ENCODE measurements at places on chromosomes 3 and 15. TPM values are rescaled to one million over a fixed set of nuclear protein-coding genes. Genes with fewer than 3 reads are reported as not detected.

DNA sequence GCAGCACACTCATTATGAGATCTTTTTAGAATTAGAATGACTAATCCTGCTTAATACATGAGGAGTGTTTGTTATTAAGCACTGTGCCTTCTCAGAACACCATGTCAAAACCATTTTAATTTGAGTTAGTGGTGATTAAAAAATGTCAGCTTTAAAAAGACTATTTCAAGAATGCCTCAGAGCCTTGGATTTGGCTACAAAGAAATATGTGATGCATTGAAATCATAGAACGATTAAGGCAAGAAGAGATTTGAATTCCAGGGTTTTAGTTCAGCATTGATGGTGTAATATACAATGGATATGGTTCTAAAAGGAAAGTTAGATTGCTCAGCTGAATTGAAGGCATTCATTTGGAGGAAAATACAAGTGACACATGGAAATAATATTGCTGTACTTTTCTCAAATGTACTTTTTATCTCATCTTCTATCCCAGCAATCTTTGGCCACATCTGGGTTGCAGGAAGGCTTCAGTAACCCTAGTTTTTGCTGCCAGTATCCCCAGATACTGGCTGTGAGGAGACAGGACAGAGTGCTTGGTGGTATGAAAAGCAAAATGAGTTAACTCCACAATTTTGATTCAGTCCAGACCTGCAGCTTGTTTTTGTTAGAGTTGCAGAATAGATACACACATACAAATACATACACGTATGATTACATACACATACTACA lies 303.8 kb downstream of the CLSTN2 start:
- no peak overlapping the region for H3K27ac ChIP-seq
- H3K36me3 ChIP-seq, result no peaks in the 10 kb centered on the region
- no peak for DNase-seq
- no peaks in the 10 kb centered on the region for H3K4me1 ChIP-seq
- H3K4me3 ChIP-seq, result no peak overlapping the region

GRCh38 chr15:100484443-100484842 lies 44.3 kb downstream of the CERS3 start:
- no peak overlapping the region for H3K27ac ChIP-seq
- no peaks in the 10 kb centered on the region for H3K4me1 ChIP-seq
- no peaks in the 10 kb centered on the region for H3K27me3 ChIP-seq
- H3K4me3 ChIP-seq, result no peak overlapping the region
- no peaks in the 10 kb centered on the region for H3K36me3 ChIP-seq

DNA sequence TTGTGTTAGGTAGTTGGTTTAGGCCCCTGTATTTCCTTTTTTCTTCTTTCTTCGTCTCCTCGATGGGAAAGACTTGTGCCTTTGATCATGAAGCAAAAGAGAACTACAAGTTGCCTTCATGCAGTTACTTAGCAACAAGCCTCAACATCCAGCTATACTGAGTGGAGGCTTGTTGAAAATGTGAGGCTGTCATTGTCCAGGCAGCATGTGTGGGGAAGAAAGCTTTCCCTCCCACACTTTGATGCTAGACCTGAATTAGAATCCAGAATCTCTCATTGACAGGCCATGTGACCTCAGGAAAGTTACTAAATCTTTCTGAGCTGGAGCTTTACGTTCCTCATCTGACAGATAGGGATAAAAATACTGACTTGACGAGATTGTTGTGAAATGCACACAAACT lies 23.7 kb downstream of the IFT122 start:
- H3K4me1 ChIP-seq, result peaks cover 32% of the 10 kb centered on the region
- no peak for DNase-seq
- no peaks in the 10 kb centered on the region for H3K27me3 ChIP-seq
- no peak overlapping the region for H3K4me3 ChIP-seq
- H3K36me3 ChIP-seq, result no peaks in the 10 kb centered on the region

DNA sequence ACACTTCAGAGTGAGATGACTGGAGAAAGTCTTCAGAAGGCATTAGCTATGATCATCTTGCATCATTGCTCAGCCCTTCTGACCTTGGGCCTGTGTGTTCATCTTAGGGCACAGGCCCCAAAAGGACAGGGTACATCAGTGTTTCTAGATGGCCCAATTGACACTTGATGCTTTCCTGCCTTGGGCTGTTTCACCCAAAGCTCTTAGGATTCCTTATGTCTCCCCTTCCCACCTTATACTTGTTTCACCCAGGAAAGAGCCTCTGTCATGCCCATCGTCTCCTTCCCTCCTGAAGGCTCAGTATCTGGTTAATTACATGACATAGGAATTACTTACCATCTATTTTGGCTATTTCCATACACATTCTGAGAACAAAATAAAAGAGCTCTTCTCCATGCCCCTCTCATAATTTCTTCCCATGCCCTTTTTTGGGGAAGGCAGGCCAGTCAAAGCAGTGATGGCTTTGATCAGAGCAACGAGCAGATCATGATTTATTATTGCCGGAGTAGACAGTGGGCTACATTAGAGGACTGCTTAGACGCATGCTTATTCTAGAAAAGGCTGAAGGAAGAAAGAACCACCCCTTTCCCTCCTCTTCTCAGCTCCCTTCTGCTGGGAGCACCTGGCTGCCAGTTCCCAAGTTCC lies 72.9 kb downstream of the GHSR start:
- H3K27ac ChIP-seq, result no peak overlapping the region
- no peaks in the 10 kb centered on the region for H3K4me1 ChIP-seq
- no peak for DNase-seq
- no peaks in the 10 kb centered on the region for H3K27me3 ChIP-seq
- no peak overlapping the region for H3K4me3 ChIP-seq
- peaks cover 35% of the 10 kb centered on the region for H3K36me3 ChIP-seq

DNA sequence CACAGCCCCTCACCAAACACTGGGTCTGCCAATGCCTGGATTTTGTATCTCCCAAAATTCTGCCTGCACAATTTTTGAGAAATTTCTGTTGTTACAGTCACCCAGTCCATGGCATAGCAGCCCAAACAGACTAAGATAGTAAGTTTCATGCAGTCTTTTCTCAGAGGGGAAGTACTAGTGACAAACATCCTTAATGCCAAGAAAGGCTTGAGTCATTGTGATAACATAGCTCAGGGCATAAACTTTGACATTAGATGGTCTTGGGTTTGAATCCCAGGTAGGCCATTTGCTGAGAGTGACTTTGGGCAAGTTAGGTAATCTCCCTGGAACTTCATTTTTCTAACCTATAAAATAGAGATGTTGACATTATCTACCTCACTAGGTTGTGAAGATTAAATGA lies 36.1 kb upstream of the PFN2 start:
- no peaks in the 10 kb centered on the region for H3K36me3 ChIP-seq
- H3K4me1 ChIP-seq, result no peaks in the 10 kb centered on the region
- no peaks in the 10 kb centered on the region for H3K27me3 ChIP-seq
- H3K27ac ChIP-seq, result no peak overlapping the region

GRCh38 chr15:65054333-65055200 lies 9.4 kb downstream of the SLC51B start:
- peak; percentile 85 for DNase-seq
- H3K4me3 ChIP-seq, result no peak overlapping the region
- H3K4me1 ChIP-seq, result no peaks in the 10 kb centered on the region
- no peaks in the 10 kb centered on the region for H3K36me3 ChIP-seq
- H3K27ac ChIP-seq, result peak overlapping the region; percentile 4

- no peak overlapping the region for H3K27ac ChIP-seq
- H3K4me1 ChIP-seq, result no peaks in the 10 kb centered on the region
- no peaks in the 10 kb centered on the region for H3K27me3 ChIP-seq
- no peaks in the 10 kb centered on the region for H3K36me3 ChIP-seq
- DNase-seq, result no peak
- H3K4me3 ChIP-seq, result no peak overlapping the region
Observed at GRCh38 chr3:145649368-145649887, 511.6 kb downstream of the PLOD2 start.

DNA sequence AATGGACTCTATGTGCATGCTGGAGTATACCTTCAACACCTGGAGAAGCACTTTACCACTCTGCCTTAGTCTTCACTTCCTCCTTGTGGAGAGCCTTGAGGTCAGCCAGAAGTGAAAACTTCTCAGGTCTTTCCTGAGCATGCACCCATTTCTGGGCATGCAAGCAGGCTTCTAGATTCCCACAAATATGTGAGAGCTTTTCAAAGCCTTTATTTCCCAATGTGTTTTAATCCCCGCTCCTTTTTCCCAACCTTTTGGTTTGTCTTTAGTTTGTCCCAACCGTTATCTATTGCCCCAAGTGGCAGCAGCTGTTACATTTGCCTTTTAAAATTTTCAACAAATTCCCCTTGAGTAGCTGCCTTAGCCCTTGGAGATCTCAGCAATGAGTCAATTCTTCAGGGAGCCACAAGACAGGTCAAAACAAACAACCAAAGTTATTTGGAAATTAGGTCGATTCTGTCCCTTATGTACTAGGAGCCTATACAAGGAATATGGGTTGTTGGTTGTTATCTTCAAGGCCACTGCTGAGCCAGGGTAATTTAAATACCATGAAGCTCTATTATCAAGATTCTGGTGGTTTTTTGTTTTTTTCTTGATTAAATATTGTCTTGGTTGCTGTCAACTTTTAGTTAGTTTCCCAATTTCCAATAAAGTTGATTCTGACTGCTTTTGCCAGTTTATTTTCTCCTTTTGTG lies 44.4 kb downstream of the LSM3 start:
- H3K27ac ChIP-seq, result no peak overlapping the region
- no peak overlapping the region for H3K4me3 ChIP-seq

DNA sequence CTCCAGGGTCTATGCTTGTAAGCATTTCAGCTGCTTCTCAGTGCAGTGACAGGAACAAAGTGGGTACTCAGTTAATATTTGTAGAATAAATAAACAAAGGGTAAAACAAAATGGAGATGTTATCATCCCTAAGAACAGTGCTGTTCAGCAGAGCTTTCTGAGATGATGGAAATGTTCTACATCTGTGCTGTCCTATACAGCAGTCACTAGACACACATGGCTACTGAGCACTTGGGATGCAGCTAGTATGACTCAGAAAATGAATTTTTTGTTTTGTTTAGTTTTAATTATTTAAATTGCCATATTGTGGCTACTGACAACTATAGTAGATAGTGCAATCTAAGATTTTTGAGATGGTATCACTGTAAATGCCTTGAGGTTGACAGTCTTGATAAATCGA lies 283.8 kb upstream of the ADAMTS9 start:
- DNase-seq, result no peak
- H3K27ac ChIP-seq, result no peak overlapping the region
- H3K4me3 ChIP-seq, result no peak overlapping the region
- H3K4me1 ChIP-seq, result no peaks in the 10 kb centered on the region
- no peaks in the 10 kb centered on the region for H3K36me3 ChIP-seq

DNA sequence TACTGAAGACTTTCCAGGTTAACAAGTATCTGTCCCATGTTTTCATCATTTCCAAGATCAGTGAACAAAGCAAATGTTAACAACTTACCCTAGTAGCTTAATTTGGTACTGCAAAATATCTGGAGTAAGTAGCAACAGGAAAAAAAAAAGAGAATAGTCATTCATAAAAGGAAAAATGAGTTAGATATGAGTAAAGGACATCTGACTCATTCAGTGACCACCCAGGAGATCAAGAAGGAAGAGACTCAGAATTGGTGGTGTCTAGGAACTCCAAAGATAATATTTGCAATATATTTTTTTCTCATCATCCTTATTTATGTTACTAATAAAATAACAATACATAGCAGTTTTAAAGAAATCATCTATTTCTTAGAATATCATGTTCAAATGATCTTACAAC lies 253.8 kb upstream of the COL8A1 start:
- no peak overlapping the region for H3K4me3 ChIP-seq
- no peaks in the 10 kb centered on the region for H3K27me3 ChIP-seq
- no peak overlapping the region for H3K27ac ChIP-seq
- no peaks in the 10 kb centered on the region for H3K36me3 ChIP-seq
- H3K4me1 ChIP-seq, result no peaks in the 10 kb centered on the region

- H3K4me1 ChIP-seq, result no peaks in the 10 kb centered on the region
- DNase-seq, result no peak
- no peaks in the 10 kb centered on the region for H3K36me3 ChIP-seq
- no peak overlapping the region for H3K27ac ChIP-seq
Observed at GRCh38 chr3:169327546-169328356, 335.8 kb downstream of the MECOM start.

DNA sequence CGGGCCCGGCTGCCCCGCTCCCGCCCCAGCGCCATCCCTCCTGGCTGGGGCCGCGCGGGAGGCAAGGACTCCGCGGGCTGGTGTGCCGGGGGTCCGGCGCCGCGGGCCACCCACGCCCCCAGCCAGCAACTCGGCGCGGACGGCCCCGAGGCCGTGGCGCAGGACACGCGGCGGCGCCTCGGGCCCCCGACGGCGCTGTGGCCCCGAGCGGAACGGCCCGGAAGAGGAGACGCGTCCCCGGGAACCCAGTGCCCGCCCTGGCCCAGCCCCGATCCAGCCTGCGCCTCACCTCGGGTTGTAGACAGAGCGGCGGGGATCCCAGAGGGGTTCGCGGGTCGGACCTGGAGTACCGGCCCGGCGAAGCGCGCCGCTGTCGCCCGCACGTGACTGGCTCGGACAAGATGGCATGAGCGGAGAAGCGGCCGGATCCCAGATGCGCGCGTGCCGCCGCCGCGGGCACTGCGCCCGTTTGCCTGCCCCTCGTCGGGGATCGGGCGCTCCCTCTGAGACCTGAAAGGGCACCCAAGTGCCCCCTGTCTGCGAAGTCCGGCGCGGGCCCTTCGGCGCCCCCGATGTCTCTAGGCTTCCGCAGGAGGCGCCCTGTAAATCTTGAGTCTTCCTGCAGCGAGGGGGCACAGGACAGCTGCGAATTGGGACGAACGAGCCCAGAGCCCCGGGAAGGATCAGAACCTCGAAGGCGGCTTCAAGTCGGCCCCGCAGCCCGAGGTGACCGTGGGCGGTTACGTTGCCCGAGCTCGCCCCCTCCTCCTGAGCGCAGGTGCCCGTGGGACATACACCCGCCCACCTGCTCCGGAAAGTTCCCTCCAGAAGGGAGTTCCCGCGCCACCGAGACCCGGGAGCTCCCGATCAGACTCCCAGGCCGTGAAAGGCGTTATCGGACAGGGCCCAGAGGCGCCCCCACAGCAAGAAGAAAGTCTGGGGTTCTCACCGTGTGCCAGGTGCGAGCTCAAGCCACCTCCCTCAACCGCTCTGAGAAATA lies 598 bp upstream of the SFMBT1 start:
- no peaks in the 10 kb centered on the region for H3K4me1 ChIP-seq
- H3K4me3 ChIP-seq, result peak overlapping the region; percentile 88
- no peaks in the 10 kb centered on the region for H3K36me3 ChIP-seq
- no peak overlapping the region for H3K27ac ChIP-seq

DNA sequence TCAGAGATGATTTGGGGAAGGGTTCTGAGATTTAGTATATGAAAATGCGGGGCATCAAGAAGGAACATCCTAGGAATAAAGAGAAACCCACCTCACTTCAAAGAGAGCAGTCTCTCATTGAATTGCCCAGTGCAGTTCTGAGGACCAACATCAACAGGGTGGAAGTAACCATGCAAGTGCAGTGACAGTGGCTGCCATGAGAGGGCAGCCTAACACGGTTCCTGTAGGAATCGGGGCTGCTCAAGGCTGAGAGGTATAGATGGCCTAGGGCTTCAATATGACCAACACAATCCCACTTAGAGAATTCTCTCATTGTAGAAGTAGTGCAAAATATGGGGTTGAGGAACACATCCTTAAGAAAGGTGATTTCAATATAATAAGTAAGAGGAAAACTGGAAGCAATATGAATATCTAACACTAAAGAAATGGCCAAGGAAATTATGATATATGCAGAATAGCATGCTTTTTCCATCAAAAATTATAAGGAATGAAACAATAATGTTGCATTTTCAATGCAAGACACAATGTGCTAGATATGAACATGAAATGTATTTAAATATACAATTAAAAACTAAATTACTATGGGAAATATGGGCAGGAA lies 51.1 kb upstream of the ARRDC4 start:
- DNase-seq, result peak; percentile 73
- H3K27ac ChIP-seq, result no peak overlapping the region

Gene RLBP1
- not detected for total RNA-seq

Gene CORO2B
- 0.18 TPM for total RNA-seq

All from right lobe of liver (tissue), 6 donors.